ENCODE measurements at places on chromosomes 16 and 17.

- no peak for DNase-seq
These were observed 5.9 kb upstream of the AATK start for GRCh38 chr17:81171941-81172340.

- DNase-seq = no peak
These were observed 470.7 kb downstream of the SOX9 start for GRCh38 chr17:72591289-72592241.

- no peak for DNase-seq
These were observed 83.4 kb downstream of the FOXL1 start for GRCh38 chr16:86661706-86662105.

- DNase-seq = no peak
These were observed 9.0 kb upstream of the NGFR start for GRCh38 chr17:49486012-49486641.

DNA sequence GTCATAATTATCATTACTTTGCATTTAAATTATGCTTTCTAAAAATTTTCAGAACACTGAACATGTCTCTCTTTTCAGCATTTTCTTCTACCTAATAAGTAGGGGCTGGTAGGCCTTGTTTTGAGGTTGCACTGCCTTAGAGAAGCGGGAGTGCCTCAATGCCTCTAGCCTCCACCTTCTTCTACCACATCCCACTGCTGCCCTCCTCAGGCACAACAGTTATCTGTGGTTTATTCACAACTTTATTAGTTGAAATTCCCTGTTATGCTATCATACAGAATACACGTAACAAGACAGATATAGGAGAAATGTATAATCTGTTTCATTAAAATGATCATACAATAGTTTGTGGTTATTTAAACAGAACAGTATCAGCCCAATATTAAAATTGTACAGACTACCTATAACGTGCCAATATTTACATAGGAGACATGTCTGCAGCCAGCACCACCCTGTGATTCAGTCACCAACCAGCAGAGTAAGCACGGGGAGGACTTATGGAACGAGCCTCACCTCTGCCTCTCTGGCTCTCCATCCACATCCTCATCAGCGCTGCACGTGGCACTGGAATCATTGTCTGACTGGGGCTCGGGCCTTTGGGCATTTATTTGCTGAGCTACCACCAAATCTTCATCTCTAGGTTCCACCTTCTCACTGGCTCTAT is 101.2 kb downstream of the TTC19 start:
- no peak for DNase-seq

DNA sequence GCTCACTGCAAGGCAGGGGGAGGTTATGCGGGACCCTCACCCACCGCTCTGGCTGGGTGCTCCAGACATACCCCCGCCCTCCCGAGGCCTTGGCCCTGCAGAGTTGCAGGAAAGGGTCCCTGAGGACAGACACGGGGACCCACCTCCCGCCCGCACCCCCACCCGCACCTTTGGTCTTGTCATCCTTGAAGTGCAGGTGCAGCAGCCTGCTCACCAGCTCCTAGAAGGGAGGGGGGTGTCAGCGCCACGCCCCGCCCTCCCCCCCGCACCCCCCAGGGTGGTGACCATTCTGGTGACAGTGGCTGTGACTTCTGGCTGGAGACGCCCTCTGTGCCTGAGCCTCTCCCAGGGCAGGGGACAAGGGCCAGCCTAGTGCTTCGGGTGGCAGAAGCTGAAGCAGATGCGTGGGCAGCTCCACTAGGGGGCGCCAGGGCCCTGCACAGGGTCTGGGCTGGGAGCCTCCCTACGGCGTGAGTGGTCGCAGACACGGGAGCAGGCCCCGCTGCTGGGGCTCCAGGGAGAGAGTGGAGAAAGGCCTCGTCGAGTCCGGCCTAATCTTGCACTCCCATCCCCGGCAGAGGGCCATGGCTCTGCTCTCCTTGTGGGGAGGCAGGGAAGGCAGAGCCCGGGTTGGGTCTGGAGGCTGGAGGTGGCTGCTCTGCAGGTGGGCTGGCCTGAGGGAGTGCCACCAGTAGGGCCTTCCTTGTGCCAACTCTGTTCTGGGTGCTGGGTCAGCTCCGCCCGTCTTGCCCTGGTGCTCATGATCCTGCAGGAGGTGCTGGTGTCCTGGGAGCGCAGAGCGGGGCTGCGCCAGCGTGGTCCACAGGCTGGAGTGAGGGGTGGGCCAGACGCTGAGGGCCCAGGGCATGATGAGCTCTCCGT is 2.7 kb downstream of the CENPX start:
- DNase-seq = peak; percentile 66

All from germinal center (tissue), 1 donor.